ENCODE measurements at places on chromosomes 11 and 22.

DNA sequence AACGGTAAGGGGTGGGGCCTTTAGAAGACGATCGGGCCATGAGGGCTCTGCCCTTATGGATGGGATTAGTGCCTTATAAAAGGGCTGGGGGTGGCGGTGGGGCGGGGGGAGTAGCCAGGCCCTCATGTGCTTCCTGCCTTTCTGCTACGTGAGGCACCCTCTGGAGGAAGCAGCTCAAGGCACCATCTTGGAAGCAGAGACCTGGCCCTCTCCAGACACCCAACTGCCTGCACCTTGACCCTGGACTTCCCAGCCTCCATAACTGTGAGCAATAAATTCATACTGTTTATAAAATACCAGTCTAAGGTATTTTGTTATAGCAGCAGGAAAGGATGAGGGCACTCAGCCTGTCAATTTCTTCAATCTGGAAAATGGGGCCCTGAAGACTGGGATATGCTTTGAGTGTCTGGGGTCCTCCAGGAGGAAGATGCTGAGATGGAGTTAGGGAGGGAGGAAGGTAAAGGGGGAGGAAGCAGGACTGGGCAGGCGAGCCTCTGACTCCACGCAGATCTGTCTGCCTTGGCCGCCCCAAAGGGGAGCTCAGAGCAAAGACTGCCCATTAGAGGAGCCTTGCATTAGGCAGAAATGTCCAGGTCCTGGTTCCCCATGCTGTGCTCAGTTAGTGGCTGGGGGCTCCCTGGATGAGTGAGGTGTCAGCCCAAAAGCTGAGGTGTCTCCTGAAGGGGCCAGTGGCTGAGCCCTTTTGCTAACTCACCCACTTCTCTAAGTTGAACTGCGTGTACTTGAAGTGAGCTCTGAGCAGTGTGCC, 5.3 kb downstream of the CABP2 start:
- DNase-seq: no peak

DNA sequence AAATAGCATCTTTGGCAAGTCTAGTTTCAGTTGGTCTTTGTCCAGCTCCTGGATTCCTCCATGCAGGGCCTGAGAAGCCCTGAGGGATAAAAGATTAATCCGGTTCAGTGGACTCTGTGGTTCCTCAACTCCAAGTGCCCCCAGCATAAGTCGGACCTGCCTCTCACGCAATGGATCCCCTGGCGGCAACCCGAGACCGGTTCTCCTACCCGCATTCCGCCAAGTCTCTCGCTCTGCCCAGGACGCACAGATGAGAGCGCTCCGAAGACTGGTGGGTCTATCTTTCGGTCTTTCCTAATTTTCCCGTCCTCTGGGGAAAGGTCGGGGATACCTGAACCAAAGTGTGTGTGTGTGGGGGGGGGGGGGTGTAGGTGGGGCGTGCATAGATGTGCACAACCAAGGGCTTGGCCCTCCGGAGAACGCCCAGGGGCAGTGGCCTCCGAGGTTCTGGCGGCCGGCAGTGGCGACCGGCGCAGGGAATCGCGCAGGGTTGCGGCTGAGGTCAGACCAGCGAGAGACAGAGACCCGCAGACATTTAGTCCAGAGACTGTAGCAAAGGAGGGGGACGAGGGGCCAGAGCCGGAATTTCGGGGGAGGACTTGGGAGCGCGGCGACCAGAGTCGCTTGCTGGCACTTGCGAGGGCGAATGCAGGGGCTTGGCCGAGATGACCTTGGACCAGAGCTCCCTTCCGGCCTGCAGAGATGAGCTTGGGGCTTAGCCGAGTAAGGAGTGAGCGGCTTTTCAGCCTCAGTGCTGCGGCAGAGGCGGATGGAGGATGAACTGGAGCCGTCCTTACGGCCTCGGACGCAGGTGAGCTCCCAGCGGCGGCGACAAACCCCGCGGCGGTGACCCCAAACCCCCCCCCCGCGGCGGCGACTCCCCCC, 712 bp upstream of the SLC2A11 start:
- no peak for DNase-seq

GRCh38 chr22:37566329-37566837, 6.1 kb downstream of the CDC42EP1 start:
- DNase-seq: no peak

GRCh38 chr11:60972182-60973030, 926 bp downstream of the CD6 start:
- no peak for DNase-seq

- DNase-seq: no peak
These were observed 67.5 kb downstream of the NFAM1 start for GRCh38 chr22:42364604-42365110.

DNA sequence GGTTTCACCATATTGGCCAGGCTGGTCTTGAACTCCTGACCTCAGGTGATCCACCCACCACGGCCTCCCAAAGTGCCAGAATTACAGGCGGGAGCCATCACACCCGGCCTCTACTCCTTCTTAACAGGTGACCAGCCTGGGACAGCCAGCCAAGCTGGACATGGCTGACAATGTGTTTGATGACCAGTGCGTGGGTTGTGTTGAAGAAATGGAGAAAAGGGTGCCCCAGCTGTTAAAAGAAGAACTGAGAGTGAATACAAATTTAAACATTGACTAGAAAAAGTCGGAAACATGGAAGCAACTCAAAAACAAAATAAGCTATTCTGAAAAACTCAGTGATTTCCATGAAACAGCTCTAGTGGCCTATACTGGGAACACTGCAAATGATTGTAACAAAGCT, 86.5 kb upstream of the CLPB start:
- DNase-seq: no peak

- no peak for DNase-seq
These were observed 66.5 kb downstream of the LARGE2 start for GRCh38 chr11:45988921-45989320.

- DNase-seq: no peak
These were observed 3.4 kb downstream of the TENM4 start for GRCh38 chr11:79437278-79437980.

GRCh38 chr11:8586184-8586583, 7.8 kb downstream of the STK33 start:
- no peak for DNase-seq

DNA sequence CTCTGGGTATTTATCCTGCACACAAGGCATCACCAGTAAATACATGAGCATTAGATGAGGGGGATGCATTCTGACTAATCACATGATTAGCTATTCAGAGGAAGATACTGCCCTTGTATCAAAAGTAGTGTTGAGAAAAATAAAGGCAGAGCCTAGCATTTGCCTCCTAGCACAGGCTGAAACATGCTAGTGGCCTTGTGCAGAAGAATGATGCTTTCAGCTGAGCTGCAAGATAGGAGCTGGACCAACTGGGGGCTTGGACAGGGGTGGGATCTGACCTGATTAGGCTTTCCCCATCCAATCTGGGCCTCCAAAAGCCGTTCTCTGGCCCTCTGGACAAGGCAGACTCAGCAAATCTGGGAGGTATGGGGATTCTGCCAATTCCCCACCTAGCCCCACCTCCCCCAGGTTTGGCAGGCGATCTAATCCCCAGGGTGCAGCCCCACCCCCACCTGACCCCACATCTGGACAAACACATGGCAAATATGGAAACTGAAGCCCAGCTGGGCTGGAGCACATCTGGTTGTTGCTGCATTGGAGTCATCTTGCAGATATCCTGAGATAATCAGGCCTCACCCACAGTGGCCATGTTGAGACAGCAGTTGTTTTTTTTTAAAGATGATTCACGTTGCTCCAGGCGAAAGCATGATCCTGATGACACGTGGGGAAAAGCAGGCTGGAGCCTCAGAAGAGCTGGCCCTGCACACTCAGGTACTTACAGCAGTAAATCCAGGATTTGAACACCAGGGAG, 4.4 kb upstream of the MISFA start:
- no peak for DNase-seq

DNA sequence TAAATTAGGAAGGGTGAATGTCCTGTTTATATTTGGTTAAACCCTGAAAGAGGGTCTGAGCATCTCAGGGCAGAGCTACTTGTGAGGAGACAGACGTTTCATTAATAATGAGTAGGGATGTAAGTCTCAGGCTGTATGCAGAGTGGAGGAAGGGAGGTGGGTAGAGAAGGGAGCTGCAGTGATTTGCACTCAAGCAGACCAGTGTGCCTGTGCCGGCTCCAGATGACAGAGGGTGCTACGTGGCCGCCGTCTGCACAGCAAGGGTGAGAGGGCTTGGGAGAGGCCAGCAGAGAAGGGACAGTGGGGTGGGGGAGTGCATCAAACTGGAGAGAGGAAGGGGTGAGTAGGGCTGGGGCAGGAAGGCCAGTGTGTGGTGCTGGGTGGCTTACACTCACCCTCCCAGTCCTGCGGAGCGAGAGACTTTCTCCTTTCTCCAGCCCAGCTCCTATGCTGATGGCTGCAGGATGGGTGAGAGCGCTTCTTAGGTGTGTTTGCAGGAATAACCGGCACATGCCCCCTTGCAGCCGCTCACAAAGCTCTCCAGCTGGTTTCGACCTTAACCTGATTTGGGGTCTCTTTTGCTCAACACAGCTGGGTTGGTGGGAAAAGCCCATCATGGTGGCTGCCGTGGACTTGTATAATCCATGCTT, 130.6 kb downstream of the ST3GAL4 start:
- no peak for DNase-seq

- peak; percentile 81 for DNase-seq
These were observed 3.8 kb downstream of the TIMM8B start for GRCh38 chr11:112082729-112083128.

DNA sequence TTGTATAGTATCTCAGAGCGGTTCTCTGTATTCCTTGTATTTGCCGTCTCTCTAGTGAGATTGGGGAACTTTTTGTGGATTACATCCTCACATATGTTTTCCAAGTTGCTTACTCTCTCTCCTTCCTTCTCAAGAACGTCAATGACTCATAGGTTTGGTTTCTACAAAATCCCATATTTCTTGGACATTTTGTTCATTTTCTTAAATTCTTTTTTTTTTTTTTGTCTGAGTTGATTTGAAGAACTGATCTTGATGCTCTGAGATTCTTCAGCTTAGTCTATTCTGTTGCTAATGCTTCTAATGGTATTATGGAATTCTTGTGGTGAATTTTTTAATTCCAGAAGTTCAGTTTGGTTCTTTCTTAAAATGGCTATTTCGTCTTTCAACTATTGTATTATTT, 28.4 kb upstream of the SLN start:
- DNase-seq: no peak

DNA sequence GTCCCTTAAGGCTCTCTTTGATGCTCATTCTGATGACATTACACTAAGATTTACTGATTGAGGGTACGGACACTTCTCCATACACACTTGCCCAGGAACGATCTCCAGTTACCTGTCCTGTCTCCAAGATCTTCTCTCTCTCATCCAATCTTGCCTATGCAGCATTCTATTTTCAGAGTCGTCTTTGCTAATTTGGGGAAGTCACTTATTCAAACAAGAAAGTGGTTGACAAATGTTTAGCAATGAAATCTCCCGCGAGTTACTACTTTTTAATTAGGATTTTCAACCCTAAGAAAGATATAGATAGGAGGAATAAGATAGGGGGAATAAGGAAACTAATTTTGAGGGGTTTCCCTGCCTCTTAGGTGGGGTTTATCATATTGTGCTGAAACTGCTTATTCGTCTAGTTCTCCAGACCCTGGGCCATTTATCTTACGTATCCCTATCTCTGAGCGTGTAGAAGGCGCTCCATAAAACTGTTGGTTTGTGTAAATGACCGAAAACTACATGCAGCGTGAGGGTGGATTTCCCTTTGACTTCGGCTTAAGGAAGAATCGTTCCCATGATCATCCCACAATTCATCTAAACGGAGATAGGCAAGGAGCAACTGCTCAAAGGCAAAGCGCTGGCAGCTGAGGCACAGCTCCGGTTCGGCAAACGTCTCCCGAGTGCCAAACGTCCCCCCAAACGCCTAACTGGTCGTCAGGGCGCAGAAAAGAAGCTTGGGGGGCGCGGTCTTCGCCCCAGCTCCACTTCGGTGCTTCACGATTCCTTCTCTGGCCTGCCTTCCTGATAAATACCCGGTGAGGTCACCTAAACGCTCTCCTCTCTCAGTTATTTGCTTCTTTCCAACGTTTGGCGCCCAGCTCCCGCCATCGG, 804 bp downstream of the APIP start:
- no peak for DNase-seq

GRCh38 chr11:61126256-61126655, 24.0 kb downstream of the CD5 start:
- DNase-seq: no peak

DNA sequence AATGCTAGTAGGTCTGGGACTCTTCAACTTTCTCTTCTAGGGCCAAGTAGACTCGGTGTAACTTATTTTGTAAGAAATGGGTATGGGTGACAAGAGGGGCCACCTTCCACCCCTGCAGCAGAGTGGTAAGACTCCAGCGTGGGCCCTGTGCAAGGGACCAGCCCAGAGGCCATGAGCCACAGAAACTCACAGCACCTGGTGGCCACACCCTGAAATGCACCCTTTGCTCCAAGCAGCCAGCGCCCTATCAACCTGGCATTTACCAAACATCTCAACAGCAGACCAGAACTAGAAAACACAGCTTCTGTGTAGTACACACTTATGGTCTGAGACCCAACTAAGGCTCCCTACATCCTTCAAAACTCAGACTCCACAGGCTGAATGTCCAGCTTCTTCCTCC, 5.7 kb downstream of the CDCA5 start:
- no peak for DNase-seq

DNA sequence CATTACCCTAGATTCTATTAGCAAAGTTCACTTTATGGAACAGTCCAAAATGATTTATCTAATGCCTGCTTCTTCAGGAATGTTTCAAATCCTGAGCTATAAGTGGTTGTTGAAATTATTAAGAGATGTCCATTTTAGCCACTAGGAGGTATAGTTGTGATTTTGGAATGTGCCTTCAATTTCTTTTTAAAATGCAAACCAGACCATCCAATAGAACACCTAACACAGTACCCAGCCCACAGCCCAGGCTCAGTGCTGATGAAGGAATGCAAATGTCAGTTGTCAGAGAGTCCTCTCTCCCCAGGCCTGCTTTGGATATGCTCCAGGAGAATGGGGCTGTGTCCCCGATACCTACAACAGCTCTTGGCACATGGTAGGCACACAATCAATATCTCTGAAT, 85.8 kb upstream of the E2F8 start:
- no peak for DNase-seq

DNA sequence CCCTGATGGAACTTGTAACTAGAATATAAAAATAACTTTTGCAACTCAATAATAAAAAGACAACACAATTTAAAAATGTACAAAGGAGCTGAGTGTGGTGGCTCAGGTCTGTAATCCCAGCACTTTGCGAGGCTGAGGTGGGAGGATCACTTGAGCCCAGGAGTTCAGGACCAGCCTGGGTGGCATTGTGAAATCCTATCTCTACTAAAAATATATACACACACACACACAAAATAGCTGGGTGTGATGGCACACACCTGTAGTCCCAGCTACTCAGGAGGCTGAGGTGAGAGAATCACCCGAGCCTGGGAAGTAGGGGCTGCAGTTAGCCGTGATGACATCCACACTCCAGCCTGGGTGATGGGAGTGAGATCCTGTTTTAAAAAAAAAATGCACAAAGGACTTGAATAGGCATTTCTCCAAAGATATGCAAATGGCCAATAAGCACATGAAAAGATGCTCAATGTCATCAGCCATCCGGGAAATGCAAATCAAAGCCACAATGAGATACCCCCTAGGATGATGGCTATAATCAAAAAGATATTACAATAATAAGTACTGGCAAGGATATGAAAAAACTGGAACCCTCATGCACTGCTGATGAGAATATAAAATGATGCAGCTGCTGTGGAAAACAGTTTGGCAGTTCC, 59.8 kb upstream of the SEPTIN5 start:
- no peak for DNase-seq
